Suppressor macrophage (primary cell): ENCODE measurements at places on chromosomes 11 and 22.

DNA sequence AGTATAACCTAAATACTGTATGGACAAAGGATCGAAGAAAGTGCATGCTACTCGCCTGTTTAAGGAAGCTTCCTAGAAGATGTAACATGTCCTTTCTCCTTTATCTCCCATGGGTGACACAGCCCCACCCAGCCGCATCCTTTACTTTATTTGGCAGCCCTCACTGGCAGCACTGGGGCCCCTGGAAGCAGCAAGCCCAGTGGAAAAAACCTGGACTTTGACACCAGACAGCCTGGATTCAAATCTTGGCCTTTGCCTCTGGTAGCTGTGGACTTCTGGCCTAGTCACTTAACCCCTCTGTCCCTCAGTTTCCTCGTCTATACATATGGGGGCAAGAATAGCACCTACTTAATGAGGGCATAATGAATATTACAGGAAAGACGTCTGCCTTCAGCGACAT is 67.1 kb downstream of the MYEOV start:
- DNase-seq: no peak

- no peak for DNase-seq
These were observed 10.0 kb upstream of the TMEM191C start for GRCh38 chr22:21457023-21457787.

DNA sequence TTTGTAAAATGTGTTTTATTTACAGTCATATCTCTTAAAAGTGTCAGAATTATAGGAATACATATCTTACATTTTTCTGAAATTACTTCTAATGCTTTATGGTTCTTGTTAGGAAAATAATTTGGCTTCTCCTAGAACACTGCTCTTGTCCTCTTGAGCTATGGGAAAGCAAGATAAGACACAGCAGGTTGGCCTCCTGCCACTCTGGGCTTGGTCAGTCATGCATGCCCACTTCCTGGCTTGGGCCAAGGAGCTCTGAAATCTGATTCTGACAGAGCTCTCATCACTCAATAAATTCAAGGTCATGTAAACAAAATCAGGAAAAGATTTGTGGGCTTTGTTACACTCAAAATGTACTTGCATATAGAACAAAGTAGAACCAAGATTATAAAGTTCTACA is 1036.0 kb downstream of the OPCML start:
- DNase-seq: no peak

DNA sequence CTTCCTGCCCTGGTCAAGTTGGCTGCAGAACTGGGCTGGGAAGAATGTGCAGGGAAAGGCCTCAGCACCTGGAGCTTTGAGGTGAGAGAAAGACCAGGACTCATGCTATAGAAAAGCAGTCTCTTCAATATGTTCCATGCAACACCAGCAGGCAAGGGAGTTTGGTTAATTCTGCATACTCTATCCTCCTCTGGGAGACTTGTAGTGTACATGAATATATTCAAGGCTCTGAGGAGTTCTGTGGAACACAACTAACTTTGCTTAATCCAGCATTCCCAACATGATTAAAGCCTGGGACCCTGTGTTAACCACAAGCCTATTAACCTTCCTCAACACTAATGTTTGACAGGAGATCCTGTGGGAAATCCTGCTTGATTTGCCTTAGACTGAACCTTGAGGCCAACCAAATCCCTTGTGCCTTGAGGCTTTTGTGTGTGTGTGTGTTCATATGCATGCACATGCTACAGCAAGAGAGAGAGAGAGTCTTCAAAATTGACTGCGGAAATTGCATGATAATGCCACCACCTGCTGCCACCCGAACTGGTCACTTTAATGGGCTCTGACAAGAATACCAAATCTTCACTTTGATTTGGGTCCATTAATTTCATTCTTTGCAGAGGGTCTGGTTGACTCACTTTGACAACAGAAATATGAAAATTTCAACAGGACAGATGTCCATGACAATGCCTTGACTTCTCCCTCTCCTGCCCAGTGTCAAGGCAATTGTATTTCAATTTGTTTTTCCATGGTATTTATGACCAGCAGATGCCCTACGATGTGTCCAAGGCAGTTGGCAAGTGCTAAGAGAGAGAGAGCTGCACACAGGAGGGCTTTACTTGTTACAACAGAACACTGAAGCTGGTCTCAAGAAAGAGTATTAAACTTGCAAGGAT is 238.2 kb upstream of the ZBED5 start:
- DNase-seq: no peak

DNA sequence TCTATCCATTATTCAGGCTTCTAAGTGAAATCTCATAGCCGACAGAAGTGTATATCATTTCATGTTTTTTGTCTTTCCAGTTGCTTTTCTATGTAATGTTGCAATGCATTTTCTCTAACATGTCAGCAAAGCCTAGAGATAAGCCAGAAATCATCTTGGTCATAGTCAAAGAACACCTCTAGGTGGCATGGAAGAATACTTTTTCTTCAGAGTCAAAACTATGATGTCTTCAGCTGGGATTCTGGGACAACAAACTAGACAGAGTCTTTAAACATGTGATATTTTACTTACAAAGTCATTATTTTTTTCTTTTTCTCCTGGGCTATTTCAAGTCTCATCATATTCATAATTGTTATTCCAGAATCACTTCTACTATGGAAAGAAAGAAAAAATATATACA is 4.4 kb downstream of the GAS2 start:
- DNase-seq: no peak

- no peak for DNase-seq
These were observed 66.1 kb downstream of the TENM4 start for GRCh38 chr11:79374727-79375126.
